Thymus (tissue), 14 donors: ENCODE measurements at places on chromosomes 12 and 14.

GRCh38 chr14:100108042-100108825 lies 43.0 kb downstream of the EVL start:
- peak; percentile 66 for DNase-seq

DNA sequence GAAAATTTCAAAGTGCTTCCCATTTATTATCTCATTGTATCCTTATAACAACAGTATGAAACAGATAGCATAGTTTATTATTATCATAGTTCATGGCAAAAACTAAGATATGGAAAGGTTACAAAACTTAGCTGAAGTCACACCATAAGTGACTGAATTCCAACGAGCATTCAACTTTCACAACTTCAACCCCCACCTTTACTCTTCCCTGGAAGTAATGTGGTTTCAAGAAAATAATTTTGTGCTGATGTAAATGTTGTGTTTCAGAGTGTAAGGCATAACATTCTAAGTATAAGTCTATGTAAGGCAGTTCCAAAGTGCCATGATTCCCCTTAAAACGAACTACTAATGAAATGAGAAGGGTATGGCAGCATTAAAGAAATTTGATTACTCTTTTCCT lies 454.5 kb downstream of the BCAT1 start:
- no peak for DNase-seq

- no peak for DNase-seq
Observed at GRCh38 chr12:64218597-64218996, 3.5 kb downstream of the KICS2 start.

DNA sequence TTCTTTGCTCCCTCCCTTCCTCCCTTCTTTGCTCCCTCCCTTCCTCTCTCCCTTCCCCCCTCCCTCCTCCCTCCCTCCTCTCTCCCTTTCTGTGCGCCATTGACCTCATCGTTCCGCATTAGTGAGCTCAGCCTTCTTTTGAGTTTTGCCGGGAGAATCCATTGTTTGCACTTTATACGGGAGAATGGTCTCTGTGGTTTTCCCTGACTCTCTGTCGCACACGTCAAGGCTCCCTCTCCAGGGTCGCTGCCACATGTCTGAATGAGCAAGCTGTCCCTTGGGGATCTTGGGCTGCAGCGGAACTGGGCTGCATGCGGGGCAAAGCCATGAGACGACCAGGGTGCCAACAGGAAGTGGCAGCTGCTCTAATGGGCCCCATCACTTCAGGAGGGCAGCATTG lies 118.5 kb downstream of the GLT1D1 start:
- DNase-seq: no peak

DNA sequence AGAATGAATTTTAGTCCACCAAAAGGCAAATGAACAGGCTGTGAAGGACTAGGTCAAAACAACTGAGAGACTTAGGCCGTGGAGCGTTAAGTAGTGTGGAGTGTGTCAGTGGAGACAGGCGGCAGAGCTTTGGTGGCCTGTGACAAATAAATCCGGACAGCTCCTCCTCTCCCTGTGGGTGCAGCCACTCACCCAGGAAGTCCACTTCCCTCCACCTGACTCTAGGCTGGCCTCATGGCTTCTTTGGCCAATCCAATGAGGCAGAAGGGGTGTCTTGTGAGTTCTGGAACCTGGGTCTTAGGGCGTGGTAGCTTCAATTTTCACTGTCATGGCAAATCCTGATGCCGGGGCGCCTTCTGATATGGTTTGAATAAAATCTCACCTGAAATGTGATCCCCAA lies 180.9 kb upstream of the C14orf180 start:
- DNase-seq: no peak

DNA sequence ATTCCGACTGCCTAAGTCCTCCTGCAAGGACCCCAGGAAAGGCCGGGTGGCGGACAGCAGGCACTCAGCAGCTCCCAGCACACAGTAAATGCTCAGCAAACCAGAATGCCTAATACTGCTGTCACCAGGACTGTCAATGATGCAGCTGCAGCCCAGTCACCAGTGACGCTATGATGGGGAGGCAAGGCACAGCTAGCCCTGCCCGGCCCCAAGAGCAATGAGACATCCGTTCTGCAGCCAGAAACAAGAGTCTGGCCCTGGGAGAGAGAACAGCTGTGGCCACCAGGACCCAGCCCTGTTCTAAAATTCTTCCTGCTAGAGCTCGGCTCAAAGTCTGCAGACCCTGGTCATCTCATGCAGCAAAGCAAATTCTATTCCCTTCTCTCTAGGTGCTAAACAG lies 69.8 kb downstream of the NCOR2 start:
- no peak for DNase-seq

GRCh38 chr12:42284876-42285275 lies 41.0 kb downstream of the ZCRB1 start:
- no peak for DNase-seq

GRCh38 chr14:97707603-97708002 lies 910.4 kb downstream of the VRK1 start:
- peak; percentile 42 for DNase-seq

GRCh38 chr12:112087055-112087850 lies 21.3 kb downstream of the NAA25 start:
- DNase-seq: no peak

DNA sequence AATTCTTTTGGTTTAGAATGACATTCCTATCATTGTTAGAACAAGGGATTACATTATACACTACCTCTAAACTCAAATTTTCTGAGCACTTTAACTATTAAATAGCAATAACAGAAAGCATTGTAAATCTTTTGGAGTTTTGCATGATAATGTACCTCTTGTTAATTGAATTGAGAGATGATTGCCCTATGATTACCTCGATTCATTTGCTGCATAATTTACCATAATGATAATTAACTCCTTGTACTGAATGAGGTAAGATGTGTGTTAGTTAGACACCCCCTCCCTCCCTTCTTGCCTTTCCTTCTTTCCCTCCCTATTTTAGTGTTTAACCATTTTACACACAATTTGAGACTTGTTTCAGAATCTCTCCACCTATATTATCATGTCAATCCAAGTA lies 469.2 kb downstream of the DIO2 start:
- DNase-seq: no peak

DNA sequence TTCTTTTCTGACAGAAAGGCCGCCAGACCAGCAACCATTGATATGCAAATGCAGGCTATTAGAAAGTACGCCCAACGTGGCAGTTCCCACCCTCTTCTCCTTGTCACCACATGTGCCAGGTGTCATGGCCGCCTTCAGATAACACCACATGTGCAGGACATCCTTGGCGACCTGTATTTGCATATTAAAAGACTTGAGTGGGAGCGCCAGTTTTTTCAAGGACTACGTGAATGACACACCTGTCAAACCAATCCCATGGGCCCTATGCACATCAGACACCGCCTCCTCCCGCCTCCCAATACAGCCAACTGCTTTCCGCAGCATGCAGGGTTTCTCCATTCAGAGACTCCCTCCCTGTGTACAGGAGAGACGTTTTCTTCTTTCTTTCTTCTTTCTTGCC lies 318.6 kb upstream of the FAR2 start:
- DNase-seq: no peak

DNA sequence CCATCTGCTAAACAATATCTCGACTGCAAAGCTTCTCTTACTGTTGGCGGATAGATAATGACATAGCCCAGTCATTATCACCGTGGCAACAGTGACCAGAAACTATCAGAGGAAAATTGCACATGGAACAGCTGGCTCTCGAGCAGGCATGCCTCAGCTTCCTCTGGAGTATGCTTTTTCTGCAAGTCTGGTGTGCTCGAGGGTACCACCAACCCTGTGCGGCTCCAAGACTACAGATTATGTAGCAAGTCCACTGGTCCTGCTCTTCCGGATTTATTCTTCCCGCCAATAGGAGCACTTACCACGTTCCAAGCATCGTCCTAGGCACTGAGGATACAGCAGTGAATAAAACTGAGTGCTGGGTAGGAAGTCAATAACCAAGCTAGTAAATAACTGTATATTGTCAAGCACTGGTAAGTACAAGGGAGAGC lies 1.4 kb upstream of the GLRX5 start:
- DNase-seq: no peak

DNA sequence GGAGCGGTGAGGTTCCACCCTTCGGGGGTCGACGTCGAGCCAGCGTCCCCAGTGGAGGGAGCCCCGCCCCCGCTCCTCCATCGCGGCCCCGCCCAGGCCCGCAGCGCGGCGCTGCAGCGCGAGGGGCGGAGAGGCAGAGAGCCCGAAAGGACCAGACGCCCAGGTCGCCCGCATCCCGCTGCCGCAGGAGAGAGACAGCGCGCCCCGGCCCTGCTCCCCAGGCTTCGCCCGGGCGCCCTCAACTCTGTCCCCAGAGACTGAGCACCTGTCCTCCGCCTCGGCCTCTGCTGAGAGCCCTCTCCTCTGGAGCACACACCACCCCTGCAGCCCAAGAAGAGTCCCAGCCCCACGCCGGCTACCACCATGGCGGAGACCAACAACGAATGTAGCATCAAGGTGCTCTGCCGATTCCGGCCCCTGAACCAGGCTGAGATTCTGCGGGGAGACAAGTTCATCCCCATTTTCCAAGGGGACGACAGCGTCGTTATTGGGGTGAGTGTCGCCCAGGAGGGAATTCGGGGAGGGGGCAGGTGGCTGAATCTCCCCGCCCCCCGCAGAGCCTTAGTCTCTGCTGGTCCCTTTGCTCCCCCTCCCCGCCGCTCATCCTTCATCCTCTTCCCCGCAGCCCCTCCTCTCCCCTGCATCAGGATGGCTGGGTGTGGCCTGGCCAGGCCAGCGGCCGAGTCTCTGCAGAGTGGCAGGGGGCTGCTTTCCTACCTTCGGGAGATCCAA lies at the start of gene KIF5A:
Gene KIF5A (plus strand): TSS at position 136 of the 732 bp plus-strand sequence. CDS start 228 bp downstream, at position 364.
- no peak for DNase-seq

GRCh38 chr14:23137813-23138535 lies 18.9 kb upstream of the CEBPE start:
- DNase-seq: no peak

DNA sequence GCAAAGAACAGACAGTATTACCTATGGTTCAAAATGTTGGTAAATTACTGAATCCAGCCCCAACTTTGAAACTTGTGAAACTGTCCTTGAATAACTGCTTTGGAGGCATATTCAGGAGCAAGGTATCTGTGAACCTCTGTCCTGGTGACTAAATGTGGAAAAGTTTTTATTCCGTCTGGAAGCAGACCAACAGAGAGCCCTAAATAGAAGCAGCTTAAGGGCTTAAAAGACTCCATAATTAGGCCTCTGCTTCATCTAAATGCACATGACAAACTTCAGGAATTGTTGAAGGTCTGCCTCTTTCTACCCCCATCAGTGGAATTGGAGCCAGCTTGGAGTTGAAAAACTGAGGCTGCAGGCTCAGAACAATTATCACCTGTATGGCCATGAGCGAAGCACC lies 276.5 kb downstream of the KCNH5 start:
- DNase-seq: no peak

GRCh38 chr12:30746190-30746589 lies 8.6 kb downstream of the CAPRIN2 start:
- DNase-seq: no peak

- DNase-seq: peak; percentile 62
Observed at GRCh38 chr14:61342486-61342885, 21.1 kb downstream of the PRKCH start.

DNA sequence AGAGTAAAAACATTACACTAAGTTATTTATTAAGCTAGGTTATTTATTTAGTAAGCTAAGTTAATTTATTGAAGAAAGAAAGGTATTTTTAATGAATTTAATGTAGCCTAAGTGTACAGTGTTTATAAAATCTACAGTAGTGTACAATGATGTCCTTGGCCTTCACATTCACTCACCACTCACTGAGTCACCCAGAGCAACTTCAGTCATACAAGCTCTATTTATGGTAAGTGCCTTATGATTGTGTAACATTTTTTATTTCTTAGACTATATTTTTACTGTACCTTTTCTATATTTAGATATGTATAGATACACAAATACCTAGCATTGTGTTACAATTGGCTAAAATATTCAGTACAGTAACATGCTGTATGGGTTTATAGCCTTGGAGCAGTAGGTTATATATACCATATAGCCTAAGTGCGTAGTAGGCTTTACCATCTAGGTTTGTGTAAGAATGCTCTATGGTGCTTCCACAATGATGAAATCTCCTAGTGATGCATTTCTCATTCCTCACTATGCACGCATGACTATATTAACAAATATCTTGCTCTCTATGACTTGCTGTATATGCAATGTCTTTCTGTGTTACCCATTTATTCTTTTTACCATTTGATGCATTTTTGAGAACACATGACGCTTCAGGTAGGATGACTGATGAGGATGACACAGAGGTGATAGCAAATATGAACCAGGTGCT lies 309.6 kb upstream of the ATXN7L3B start:
- no peak for DNase-seq

GRCh38 chr14:105107781-105108515 lies 42.7 kb upstream of the GPR132 start:
- no peak for DNase-seq

DNA sequence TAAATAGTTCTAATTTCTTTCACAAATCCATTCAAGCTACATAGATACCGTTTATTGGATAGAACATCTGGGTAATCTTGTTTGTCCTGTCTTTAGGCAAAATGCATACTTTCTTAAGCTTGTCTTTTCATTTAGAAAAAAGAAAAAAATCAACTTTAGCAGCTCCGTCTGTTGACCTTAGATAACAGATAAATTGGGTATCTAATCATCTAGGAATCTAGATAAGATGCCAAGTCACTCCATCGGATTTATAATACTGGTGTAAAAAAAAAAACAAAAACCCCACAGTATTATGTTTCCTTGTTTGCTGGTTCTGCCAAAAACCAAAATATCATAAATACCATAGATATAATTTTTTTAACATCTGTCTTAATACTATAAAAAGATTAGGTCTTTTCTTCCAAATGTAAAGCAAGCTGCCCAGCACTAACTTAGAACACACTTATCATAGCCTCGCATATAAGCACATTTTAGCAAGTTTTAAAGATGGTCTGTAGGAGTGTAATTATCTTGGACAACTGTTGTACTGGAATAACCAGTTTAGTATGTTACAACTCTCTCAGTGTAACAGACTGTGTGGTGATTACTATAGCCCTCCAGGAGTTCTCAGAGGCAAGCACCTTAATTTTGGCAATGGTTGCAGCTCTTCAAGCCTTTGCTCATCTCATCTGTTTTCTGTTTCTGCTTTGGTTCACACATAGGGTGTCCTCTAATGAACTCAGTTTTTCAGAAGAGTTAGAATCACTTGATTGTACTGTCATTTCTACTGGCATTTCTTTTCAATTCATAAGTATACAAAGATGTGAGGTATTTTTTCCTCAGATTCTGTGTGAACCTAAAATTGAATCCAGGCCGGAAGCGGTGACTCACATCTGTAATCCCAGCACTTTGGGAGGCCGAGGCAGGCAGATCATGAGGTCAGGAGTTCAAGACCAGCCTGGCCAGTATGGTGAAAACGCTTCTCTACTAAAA lies 83.1 kb downstream of the ANO6 start:
- DNase-seq: no peak

DNA sequence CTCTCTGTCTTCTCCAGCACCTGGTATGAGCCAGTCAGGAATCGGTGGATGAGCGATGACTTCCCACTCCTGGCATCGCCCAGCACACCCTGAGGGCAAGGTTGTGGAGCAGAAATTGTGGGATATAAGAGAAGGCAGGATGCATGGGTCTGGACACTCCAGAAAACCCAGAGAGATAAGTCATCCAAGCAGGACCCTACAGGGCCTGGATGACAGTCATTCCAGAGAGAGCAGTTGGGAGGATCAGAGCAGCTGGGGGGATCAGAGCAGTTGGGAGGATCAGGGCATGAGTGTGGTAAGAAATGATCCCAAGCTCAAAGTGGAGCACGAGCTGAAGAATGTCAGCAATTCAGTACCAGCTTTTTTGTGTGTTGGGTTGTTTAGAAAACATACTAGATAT lies 4.0 kb downstream of the AGAP2 start:
- DNase-seq: no peak
